ENCODE measurements at places on chromosomes 7 and 10.

DNA sequence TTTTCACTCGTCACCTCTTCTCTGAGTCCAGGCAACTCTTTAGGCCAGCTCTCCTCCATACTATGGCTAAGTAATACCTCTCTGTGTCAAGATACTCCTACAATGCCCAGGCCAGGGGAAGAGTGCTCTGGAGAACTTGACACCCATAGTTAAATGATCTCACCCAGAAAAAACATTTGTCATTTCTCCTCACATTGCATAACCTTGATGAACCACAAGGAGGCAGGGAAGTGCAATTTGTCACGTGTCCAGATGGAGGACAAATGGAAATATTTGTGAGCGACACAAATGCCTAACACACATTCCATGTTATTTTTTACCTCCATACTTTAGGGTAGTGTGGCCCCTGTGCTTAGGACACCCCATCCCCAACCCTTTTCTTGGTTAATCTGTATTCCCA lies 78.3 kb downstream of the HTR7 start:
- DNase-seq: no peak

DNA sequence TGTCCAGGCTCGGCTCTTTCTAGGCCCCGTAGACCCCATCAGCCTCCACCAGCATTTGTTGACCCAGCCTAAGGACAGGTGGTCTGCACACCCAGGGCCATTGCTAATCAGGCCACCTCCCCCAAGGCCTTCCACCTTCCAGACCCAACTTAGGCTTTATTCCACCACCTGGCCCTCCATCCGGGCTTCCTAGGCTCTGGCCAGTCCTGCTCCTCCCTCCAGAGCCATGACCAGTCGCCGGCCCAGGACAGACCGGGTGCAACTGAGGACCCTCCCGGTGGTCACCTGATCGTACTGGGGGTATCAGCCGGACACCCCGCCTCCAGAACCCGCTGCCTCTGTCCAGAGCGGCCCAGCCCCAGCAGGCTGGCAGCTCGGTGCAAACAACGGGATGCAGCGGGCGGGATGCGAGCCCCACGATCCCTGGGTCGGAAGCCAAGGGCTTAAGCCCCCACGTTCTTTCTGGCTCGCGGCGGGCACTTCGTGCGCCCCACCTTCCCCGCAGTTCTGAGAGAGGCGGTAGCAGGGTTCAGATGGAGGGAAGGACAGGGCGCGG lies 545 bp downstream of the NACAD start:
- DNase-seq: no peak

GRCh38 chr7:137165241-137165640 lies 178.3 kb downstream of the PTN start:
- DNase-seq: no peak

GRCh38 chr10:109624939-109625338 lies 298.4 kb downstream of the XPNPEP1 start:
- DNase-seq: no peak

- DNase-seq: no peak
Observed at GRCh38 chr7:140390034-140390433, 8.3 kb downstream of the SLC37A3 start.

DNA sequence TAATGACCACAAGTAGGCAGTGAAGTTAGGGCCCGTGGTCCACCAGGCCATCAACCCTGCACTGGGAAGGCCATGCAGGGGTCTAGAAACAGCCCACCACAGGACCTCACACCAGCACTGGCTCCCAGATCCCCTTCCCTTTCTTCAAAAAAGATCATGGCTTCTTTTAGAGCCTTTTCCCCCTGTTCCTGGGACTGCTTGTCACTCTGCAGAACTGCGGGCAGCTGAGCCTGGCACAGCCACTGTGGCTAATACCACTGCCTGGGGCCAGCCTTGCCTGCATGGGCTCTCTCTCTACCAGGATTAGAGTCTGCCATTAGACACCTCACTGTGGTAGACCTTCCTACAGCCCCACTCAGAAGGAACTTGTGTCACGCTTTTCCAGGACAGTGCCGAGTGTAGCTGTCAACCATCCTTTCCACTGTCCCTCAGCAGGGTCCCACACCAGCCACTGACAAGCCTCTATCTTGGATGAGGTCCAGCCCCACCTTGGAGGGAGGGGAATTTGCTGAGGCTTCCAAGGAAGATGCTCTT lies 19.0 kb upstream of the C10orf90 start:
- no peak for DNase-seq

GRCh38 chr10:113967126-113967525 lies 76.5 kb upstream of the ADRB1 start:
- DNase-seq: no peak

DNA sequence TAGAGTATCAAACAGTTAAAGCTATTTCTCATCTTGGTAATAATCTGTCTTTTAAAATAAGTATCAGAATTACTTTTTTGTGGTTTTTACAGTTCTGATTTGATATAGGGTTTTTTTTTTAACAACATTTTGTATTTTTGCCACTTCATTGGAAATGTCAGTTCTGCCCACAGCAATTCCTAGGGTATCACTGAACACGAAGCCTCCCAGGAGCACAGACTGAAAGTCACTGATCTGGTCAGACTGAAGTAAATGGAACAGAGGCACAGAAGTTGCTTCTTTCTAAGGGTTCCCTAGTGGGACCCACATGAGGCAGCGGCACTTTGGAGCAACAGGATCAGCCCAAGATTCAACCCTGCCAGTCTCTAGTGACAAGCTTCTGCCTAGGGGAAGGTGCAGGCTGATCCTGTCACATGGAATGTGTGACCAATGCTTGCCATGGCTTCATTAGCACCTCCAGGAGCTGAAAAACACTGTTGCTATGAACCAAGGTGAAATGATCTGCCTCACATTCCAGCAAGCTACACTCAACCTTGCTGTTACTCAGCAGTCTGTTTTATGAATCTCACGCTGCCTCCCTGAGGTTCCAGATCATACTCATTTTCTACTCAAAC lies 273.4 kb upstream of the CSTF2T start:
- no peak for DNase-seq

DNA sequence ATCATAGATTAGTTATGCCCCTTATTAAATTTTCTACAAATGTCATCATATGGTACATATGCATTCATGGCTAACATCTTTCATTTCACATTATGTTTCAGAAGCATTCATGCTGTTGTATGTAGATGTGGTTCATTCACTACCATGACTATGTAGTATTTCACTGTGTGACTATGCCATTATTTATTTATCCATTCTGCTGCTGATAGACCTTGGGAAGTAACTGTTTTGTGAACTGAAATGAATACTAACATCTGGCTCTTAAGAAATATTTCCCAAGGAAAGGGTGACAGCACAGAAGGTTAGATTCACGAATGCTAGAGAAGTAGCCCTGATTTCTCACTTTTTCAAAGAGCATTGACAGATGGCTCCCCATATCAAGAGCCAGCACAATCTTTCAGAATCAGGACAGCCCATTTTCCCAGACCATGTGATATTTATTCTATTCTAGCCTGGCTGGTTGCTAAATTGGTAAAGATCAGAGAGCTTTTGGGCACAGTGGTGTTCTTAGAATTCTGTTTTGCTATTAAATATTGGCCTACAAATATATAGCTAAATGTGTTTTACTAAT lies 157.4 kb downstream of the DYNC1I1 start:
- DNase-seq: no peak

DNA sequence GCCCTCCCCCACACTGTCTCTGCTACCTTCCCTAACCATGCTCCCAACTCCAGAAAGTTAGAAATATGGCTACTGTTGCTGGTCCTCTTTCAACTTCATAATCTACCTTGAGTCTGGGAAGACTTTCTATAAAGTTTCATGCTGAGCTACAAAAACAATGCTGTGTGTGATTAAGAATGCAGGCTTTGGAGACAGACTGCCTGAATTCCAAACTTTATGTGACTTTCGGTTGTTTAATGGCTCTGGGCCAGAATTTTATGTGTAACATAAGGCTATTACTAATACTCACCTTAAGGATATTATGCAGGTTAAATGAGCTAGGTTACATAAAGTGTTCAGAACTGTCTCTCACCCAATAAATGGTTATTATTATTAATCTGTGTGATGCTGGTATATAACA lies 19.1 kb downstream of the BET1 start:
- no peak for DNase-seq

- no peak for DNase-seq
Observed at GRCh38 chr10:119616882-119617570, 20.3 kb upstream of the TIAL1 start.
